Occipital lobe (tissue), 3 donors: ENCODE measurements at places on chromosomes 13 and 19. TPM values are rescaled to one million over a fixed set of nuclear protein-coding genes. Genes with fewer than 3 reads are reported as not detected.

The LGALS14 gene
- not detected for total RNA-seq

The FGF9 gene
- total RNA-seq: 16.1 TPM

The TSSK6 gene
- total RNA-seq: 1.2 TPM

The S1PR4 gene
- 0.16 TPM for total RNA-seq

The FCER2 gene
- not detected for total RNA-seq

The NEK5 gene
- 0.94 TPM for total RNA-seq

The OR10H2 gene
- not detected for total RNA-seq

The KLK13 gene
- not detected for total RNA-seq

The ZC3H13 gene
- 36.5 TPM for total RNA-seq

- DNase-seq: no peak
These were observed 485 bp downstream of the CPAMD8 start for GRCh38 chr19:17025991-17026658.

DNA sequence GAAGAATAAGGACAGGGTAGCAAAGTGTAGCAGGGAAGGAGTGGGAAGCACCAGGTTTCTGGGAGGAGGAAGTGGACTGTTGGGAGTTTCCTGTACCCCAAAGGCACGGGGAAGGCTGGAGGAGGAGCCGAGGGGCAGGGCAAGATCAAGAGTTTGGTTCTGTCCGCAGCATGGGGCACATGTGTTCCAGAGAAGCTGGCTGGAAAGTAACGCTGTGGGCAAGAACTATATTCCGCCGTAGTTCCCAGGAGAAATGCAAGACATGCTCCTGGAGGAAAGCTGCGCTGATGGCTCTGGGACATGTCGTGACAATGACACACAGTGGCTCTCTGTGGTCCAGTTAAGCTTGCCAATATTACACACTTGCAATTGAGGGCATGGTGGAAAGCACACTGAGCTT lies 51.7 kb upstream of the KPNA3 start:
- DNase-seq: no peak

DNA sequence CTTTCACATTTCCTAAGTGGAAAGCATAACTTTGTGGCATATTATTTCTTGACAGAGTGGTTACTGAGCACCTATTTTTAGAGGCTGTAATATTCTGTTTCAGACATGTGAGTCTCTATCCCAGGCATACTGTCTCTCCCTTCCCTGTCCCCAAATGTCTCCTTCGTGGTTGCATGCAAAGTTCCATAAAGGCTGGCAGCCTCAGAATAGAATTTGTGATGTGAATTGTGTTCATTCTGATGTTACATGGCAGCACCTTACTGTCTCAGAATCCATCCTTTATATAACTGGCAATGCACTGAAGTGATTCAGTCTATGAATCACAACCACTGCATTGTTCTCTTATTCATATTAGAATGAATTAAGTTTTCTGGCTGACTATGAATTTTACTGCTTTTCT lies 89.0 kb upstream of the SLC7A1 start:
- DNase-seq: no peak

GRCh38 chr13:89066868-89067466 lies 1395.8 kb downstream of the SLITRK5 start:
- no peak for DNase-seq

GRCh38 chr19:12800923-12801465 lies 606 bp downstream of the PRDX2 start:
- no peak for DNase-seq

DNA sequence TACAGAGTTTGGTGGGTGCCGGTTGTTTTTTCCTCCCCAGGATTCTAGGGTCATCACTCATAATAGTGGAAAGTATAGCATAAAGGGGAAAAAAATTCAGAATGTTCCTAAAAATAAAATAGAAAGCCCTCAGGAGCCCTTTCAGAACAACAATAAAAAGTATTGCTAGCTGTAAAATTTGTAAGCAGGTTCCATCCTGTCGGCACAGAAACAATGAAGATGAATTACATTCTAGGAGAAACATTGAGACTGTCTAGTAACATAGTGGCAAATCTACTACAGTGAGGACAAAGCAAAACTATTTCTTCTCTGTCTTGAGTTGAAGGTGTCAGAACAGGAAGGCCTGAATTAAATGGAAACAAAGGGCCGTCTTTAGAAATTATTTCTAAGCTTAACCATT lies 870.7 kb downstream of the PCDH9 start:
- no peak for DNase-seq

GRCh38 chr13:78658630-78659449 lies at the start of gene OBI1:
TSS of gene OBI1 (minus strand) at chr13:78659155. CDS start at chr13:78659120, 35 bp downstream.
- peak; percentile 87 for DNase-seq

- no peak for DNase-seq
These were observed 31.7 kb downstream of the DNAJC15 start for GRCh38 chr13:43054803-43055802.

GRCh38 chr13:36131222-36131930 lies at the start of gene DCLK1:
TSS of gene DCLK1 (minus strand) at chr13:36131382.
- DNase-seq: peak; percentile 64

DNA sequence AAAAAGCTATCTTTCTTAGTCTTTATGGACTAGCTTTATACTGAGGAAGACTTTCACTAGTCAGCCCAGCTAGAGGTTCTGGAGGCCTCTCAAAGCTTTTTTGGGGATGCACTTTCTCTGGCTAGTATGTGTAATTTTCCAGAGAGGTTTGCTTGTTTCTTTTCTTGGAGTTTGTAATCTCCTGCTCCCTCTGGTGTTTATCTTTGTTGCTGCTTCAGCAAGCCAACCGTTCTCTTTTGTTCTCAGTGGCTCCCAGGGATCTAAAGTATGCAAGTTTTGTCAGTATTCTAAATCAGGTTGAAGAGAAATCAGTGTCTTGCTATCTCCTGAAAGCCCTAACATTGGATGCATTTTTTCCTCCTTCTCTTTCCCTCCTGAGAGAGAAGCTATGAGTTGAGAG lies 121.1 kb upstream of the MYO16 start:
- DNase-seq: no peak
